RPMI7951 (cell line): ENCODE measurements at places on chromosomes 16 and 17.

DNA sequence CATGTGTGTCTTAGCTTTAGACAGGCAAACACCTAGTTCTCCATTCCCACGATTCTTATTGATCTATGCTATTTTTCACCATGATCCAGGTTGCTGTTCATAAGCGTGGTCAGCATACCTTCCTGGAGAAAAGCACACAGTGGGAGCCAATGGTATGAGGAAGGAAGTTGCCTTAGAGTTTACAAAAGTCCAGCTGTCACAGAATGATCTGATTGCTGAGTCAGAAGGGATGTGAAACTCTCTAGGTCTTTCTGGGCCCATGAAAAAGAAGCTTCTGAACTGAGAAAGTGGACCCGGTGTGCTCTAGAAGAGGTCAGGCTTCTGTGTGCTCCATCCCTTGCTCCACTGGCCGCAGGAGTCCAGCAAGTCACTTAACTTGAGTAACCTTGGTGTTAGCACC, 71.0 kb upstream of the CCL1 start:
- no peak for DNase-seq

DNA sequence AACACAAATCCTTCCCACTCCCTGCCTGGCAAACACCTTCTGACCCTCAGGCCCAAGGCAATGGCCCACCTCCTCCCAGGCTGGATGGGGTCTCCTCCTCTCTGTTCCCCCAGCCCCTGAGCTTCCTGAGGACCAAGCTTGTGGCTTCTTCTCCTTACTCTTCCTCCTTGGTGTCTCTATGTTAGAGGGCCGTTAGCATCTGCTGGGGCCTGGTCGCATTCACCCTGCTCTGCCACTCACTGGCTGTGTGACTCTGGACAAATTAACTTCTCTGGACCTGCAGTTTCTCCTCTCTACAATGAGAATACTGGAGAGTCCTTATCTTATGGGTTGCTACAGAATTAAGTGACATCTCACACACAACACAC, 725 bp upstream of the MT2A start:
- no peak for DNase-seq

- peak; percentile 89 for DNase-seq
Measured at GRCh38 chr16:11361701-11362451, 16.6 kb downstream of the RMI2 start.

DNA sequence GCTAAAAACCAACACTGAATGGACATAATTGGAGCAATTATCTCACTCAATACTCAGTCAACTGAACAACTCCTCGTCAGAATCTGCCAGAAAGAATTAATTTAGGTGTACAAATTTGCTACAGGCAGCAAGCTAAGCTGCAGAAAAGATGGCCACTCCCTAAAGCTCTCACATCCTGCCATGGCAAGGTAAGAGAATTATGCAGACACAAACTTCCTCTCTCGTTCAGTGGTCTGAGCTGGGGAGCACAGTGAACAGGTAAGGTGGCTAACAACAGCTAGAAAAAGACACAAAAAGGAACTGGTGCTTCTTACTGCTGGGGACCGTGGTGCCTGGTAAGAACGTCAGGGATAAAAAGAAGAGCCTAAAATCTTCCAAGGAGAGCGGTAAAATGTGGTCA, 74.9 kb upstream of the BCAR1 start:
- DNase-seq: no peak

DNA sequence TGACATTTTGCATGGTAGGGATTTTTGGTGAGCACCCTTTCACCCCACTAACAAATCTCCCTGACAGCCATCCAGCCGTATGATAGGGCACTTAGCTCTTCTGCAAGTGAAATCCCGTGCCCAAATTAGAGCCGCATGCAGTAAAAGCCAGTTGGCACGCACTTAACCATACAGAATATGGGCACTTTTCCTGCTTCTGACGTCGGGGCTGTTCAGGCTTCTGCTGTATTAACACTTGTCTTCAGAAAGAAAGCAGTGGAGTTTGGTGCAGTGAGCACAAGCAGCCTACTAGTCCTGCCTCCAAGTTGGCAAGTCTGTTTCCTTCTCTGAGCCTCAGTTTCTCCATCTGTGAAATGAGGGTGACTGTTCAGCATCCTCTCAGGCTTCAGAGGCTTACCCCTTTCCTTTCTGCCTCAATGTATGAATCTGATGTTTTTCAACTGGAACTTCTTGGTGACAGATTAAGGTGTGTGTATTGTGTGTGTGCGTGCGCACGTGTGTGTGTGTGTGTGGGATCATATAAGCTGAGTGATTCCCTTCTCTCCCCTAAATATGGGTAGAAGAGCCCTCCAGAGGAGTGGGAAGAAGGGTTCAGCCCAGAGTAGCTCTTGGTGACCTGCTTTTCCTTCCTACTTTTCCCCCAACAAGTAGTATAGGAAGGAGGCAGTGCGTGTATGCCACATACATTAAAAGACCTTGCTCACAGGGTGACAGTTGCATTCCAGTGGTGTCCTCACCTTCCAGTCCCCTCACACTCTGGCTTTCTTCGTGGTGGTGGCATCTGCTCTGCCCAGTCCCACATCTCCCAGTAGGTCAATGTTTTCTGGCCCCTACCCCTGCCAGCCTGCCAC, 19.0 kb downstream of the IGF2BP1 start:
- peak; percentile 40 for DNase-seq

DNA sequence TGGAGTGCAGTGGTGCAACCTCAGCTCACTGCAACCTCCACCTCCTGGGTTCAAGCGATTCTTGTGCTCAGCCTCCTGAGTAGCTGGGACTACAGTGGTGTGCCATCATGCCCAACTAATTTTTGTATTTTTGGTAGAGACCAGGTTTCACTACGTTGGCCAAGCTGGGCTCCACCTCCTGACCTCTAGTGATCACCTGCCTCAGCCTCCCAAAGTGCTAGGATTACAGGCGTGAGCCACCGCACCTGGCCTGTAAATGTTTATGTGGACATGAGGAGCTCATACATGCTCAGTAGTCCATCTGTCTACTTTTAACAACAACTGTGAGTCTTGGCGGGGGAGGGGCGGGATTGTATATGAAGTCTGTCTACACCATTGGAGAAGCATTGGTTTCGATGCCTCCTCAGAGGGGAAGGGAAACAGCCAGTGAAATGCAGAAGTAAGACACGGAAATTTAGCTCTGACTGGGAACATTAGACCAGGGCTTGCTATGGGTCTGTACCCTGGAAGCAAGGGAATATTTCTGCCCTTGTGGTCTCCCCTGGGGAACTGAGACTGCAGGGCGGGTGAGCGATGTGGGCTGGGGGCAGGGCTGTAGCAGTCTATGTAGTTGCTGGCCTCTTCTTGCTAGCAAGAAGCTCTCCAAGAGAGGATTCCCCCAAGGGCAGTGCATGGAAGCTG, 9.3 kb downstream of the NUBP1 start:
- DNase-seq: no peak

- no peak for DNase-seq
Measured at GRCh38 chr17:82104797-82105416, 6.9 kb upstream of the FASN start.

DNA sequence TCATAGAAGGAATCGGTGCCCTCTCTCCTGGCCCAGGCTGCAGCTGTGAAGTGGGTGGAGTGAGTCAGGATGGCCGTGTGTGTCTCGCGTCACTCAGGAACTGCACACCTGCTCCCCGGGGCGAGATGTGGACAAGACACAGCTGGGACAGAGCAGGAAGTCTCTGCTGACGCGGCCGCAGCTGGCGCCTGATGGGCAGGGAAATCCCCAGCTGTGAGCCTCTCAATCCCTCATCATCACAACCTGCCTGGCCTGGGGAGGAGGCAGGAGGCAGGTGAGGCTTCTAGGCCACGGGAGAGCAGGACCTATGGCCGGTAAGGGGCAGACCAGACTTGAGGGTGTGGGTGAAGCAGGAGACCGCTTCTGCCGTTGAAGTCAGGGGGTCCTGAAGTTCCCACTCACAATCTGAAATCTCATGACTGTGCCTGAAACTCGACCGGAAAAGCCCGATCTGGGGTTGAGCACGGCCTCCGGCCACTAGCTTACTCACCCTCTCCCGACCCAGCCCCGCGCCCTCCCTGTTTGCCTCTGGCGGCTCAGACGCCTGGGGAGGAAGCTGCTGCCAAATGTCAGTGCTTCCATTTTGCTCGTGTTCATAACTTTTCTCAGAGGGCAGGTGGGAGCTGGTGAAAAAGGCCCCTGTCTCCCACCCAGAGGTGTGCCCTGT, 1.1 kb upstream of the TRPV3 start:
- DNase-seq: peak; percentile 83

- DNase-seq: no peak
Measured at GRCh38 chr17:68611353-68612208, 10.4 kb upstream of the FAM20A start.

- no peak for DNase-seq
Measured at GRCh38 chr17:8442310-8442709, 6.6 kb downstream of the NDEL1 start.

DNA sequence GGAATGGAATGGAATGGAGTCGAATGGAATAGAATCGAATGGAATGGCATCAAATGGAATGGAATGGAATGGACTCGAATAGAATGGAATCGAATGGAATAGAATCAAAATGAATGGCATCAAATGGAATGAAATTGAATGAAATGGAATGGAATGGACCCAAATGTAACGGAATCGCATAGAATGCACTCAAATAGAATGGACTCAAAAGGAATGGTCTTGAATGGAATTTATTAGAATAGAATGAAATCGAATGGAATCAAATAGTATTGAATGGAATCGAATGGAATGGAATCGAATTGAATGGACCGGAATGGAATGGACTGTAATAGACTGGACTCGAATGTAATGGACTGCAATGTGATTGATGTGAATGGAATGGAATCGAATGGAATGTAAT, 501.4 kb upstream of the WSB1 start:
- DNase-seq: peak; percentile 0

- no peak for DNase-seq
Measured at GRCh38 chr16:2716948-2717347, 3.1 kb downstream of the PRSS27 start.

- peak; percentile 82 for DNase-seq
Measured at GRCh38 chr16:4392382-4393239, 21.0 kb downstream of the VASN start.

DNA sequence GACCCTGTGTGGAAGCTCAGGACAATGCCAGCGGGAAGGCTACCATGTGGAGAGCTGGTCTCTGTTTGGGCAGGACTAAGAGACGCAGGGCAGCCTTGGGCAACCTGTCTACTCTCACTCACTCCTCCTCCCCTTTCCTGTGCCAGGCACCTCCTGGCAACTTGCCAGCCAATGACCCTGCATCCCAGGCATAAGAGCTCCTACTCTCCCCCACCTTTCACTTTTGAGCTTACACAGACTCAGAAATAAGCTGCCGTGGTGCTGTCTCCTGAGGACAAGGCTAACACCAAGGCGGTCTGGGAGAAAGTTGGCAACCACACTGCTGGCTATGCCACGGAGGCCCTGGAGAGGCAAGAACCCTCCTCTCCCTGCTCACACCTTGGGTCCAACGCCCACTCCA, 2.6 kb downstream of the HBM start:
- DNase-seq: no peak

- no peak for DNase-seq
Measured at GRCh38 chr17:82655038-82655479, 6.8 kb upstream of the WDR45B start.

DNA sequence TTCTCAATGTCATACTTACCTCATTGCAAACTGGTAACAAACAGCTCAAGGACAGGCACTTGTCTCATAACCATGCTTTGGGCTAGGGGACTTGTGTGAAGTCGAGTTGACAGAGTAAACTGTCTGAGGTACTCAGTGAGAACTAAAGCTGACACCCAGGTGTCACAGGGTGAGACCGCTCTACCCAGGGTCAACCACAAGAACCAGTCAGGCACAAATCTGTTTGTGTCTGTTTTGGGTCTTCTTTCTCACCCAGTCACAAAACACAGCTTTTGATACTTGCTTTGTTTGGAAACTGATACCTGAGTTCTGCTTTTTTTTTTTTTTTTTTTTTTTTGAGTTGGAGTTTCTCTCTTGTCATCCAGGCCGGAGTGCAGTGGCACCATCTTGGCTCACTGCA, 161.1 kb downstream of the STX8 start:
- no peak for DNase-seq

DNA sequence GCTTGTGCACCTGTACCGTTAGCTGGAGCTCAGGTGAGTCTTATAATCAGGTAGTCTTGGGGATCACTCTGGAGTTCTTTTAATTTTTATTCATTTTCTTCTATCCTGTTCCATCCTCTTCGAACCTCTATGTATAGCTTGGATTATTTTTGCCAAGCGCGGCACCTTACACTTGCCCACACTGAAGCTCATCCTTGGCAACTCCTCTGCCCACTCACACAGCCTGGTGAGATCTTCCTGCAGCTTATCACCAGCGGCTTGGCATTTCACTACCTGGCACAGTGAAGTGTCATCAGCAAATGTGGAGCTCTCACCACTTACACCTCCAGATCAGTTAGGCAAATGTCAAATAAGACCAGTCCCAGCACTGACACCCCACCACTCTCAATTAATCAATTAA, 116.7 kb downstream of the CACNG3 start:
- DNase-seq: no peak

- peak; percentile 83 for DNase-seq
Measured at GRCh38 chr17:74431568-74432423, at the start of gene GPRC5C. Gene GPRC5C (plus strand): TSS chr17:74432088. CDS start chr17:74439777, 7,689 bp downstream.

GRCh38 chr17:55672585-55673501, 49.8 kb downstream of the TMEM100 start:
- DNase-seq: no peak

GRCh38 chr17:80453998-80454556, 22.3 kb downstream of the NPTX1 start:
- DNase-seq: no peak

GRCh38 chr17:76791053-76791980, 53.4 kb downstream of the MFSD11 start:
- DNase-seq: peak; percentile 91

DNA sequence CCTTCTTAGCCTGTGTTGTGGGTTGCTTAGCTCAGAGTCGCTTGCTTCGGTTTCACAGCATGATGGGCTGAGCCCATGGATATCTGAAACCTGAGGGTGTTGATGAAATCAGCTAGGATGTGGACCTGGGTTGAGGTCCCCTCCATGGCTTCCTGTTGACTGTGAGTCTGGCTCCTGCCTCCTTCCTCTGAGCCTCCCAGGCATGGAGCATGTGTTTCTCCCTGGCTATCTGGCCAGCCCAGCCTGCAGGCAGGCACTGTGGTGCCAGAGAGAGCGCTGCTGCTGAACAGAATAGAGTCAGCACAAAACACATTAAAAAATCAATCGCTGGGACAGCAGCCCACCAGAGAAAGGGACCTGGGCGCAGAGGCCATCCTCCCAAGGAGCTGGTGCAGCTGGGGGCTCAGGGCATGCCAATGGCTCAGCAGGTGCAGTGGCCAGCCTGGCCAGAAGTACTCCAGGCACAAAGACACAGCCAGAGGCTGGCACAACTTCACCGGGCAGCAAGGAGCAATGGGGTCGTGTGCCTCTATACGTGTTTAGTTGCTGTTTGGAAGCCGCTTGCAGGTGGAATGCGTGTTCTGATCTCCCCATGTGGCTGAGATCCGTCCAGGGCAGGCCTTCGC, 28.3 kb upstream of the GPRC5C start:
- DNase-seq: no peak

DNA sequence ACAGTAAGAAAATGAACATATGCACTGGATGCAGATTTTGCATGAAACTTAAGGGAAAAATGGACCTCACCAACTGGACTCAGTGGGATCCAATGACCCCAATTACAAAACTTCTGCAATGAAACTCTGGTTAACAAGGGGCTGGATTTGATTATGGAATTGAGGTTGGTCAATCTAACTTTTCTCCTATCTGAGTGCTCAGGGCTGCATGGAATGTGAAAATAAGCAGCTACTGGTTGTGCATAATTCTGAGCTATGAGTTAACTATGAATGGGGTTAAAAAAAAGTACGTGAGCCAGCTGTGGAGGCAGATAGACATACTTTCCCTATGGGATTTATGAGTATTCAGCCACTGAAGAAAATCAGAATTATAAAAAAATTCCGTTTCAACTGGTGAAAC, 9.2 kb downstream of the FAM20A start:
- DNase-seq: no peak
